ENCODE measurements at places on chromosomes 2 and 18.

DNA sequence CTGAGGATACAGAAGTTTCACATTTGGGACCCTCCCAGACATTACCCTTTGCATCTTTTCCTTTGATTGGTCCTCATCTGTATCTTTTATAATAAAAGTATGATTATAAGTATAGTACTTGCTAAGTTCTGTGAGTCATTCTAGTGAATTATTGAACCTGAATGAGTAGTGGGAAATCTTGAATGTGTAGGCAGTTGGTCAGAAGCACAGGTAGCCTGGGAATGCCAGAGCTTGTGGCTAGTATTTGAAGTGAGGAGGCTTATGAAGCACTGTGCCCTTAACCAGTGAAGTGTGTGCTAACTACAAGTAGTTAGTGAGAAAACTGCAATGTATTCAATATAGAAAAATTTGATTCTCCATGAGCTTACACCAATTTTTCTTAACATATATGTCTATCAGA lies 257.6 kb downstream of the GRB14 start:
- DNase-seq: no peak

GRCh38 chr2:51516667-51517066 lies 484.7 kb upstream of the NRXN1 start:
- DNase-seq: no peak

- DNase-seq: no peak
Measured at GRCh38 chr2:29393676-29394075, 278.5 kb downstream of the CLIP4 start.

DNA sequence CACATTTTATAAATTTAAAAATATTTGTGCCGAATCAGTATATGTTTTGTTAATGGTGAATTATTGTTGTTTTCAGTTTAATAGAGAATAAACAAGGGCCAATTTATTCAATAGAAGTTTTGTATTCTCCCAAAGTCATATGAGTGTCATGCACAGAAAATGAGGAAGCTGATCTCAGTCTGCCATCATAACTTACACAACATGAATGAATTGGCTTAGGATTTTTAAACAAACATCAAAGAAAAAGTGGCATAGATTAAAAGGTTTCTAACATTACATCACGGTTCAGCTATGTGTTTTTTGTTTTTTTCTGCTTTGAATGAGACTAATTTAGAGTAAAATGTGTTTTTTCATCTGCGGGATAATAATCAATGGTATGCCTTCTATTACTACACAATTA lies 123.4 kb upstream of the CTNNA2 start:
- no peak for DNase-seq

- DNase-seq: no peak
Measured at GRCh38 chr18:59729781-59730180, 32.6 kb upstream of the CCBE1 start.

DNA sequence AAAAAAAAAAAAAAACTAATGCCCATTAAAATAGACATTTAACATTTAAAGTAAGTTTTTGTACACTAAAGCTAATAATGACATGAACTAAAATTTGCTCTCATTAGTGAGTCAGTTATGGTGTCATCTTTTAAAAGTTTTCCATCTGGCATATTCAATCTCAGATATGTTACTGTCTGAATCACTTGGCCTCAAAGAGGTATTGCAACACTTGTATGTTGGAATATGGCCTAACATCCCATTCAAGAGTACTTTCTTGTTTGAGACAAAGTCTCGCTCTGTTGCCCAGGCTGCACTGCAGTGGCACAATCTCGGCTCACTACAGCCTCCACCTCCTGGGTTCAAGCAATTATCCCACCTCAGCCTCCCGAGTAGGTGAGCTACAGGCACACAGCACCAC lies 169.7 kb downstream of the TMEM163 start:
- peak; percentile 33 for DNase-seq

- DNase-seq: no peak
Measured at GRCh38 chr2:215286309-215286708, 25.6 kb upstream of the ATIC start.

GRCh38 chr2:64141674-64142405 lies 2.4 kb downstream of the PELI1 start:
- no peak for DNase-seq

GRCh38 chr2:217669831-217670230 lies 333.0 kb downstream of the TNS1 start:
- DNase-seq: no peak
